IPS DF 6.9 (cell line): ENCODE measurements at places on chromosomes 12 and 14.

DNA sequence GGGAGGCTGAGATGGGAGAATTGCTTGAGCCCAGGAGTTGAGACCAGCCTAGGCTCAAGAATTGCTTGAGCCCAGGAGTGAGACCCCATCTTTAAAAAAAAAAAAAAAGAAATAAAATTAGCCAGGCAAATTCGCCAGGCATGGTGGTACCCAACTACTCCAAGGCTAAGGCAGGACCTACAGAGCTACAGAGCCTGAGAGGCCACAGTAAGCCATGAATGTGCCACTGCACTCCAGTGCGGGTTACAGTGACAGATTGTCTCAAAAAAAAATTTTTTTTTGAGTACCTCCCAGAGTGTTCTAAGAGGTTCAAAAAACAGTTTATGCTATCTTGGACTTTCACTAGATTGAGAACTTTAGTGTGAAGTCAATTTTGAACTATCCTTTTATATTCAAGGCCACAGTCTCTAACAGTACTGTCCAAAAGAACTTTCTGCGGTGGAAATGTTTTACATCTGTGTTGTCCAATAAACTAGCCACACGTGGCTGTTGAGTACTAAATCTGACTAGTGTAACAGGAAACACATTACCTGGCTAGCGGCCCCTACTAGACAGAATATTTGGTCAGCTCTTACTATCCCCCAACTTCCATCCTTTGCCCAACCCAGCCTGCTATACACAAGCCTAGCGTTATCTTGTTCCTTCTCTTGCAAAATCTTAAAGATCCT, 2.4 kb downstream of the RPL36AL start:
- DNase-seq, result no peak

GRCh38 chr12:128971802-128972201, 118.5 kb downstream of the GLT1D1 start:
- no peak for DNase-seq

DNA sequence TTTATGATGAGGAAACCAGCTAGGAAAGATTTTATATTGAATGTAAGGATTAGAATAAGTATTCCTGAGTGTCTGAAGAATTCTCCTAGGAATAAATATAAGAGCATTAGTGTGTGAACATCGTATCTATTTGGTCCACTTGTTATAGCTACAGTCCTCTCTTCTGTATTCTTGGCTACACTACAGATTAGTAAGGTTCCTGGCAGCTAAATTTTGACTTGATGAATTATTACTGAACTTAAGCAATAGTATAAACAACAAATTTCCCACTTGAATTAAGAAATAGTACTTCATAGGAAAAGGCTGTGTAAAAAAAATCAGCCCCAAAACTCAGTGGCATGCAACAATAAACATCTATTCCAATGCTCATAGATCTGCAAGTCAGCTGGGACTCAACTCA, 138.4 kb upstream of the G2E3 start:
- DNase-seq, result no peak

DNA sequence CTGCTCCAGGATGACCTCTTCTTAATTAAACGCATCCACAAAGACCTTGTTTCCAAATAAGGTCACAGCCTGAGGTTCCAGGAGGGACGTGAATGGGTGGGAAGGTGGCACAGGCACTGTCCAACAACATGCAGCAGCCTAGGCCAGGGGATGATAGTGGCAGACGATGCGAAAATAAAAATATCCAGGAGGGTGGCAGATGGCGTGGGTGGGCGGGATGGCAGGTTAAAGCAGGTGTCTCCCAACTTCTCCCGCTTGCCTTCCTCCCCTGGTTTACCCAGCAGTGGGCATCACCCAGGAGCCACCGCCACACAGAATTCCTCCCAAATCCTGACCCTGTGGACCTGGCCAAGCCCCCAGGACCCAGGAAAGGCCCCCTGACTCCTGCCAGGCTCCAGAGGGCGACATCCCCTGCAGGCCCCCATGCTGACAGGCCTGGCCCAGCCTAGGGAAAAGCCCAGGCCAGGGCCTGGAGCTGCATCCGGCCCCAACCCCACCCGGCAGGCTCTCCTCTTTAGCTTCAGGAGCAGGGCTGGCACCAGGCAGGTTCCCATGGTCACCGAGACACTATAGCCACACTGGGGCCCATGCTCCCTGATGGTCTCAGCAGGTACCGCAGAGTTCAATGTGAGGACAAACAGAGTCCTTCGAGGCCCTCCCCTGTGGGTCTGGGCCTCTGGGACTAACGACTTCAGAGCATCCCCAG, 9.7 kb downstream of the NCOR2 start:
- no peak for DNase-seq

GRCh38 chr12:105555556-105556295, 225.2 kb downstream of the C12orf75 start:
- no peak for DNase-seq

DNA sequence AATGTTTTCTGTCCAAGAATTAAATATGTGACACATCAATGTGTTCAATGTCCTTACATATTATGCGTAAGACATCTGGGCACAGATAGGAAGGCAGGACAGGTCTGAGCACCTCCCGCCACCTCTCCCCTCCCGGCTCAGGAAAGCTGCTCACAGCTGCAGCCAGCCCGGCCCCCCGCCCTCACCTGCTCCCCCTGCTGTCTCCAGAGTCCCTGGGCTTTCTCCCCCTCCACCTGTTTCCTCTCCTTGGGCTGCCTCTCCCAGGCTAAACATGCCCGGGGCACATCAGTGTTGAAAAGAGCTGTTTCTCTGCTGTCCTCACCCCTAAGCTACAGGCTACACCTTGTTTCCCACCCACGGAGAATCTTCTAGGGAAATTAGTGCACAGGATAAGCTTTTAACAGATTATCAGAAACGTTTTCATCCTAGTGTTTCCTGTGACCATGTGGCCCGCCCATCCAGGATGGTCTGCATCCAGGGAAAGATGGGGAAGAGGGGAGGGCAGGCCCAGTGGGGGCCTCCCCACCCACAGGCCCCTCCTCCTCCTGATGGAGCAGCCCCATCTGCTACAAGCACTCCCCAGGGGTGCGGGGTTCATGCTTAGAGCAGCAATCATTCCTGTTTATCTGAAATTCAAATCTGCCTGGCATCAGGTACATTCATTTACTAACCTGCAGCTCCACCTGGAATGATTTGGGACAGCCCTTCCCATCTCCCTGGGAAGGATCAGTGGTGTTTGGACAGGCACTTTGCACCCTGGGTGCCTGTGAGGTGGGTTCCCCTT, 273.8 kb upstream of the SFSWAP start:
- DNase-seq, result no peak
